ENCODE measurements at places on chromosomes 3 and 15.
A peak's percentile ranks its signal among the peaks of the same experiment; 100 is the strongest.

GRCh38 chr15:53746101-53746500 lies 13.4 kb downstream of the WDR72 start:
- no peak for DNase-seq

GRCh38 chr15:53400986-53401385 lies 358.5 kb downstream of the WDR72 start:
- no peak for DNase-seq

- DNase-seq, result no peak
These were observed 15.6 kb upstream of the RAF1 start for GRCh38 chr3:12679468-12679867.

GRCh38 chr15:71780115-71780976 lies 30.0 kb upstream of the NR2E3 start:
- DNase-seq, result peak; percentile 22

- DNase-seq, result no peak
These were observed 4.6 kb upstream of the VGLL3 start for GRCh38 chr3:86995537-86995936.

- peak; percentile 91 for DNase-seq
These were observed 60.5 kb upstream of the KLF13 start for GRCh38 chr15:31265871-31266711.

DNA sequence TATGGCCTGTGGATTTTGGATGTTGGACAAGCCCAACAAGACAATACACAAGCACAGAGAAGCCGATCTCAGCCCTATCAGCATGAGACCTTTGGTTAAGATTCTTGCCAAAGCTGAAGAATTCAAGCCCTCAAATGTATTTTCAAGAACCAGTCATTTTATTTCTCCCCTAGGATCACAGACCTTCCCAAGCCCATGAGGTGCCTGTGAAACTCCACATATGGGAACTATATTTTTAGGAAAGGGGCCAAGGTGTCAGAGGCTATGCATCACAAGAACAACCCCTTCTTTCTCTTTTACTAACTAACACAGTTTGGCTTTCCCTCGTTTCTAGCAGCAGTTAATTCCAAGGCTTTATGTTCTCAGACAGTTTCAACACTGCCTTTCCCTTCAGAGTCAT lies 364.5 kb downstream of the MAGI1 start:
- DNase-seq, result no peak

GRCh38 chr3:187689984-187690383 lies 12.4 kb downstream of the RTP2 start:
- no peak for DNase-seq

DNA sequence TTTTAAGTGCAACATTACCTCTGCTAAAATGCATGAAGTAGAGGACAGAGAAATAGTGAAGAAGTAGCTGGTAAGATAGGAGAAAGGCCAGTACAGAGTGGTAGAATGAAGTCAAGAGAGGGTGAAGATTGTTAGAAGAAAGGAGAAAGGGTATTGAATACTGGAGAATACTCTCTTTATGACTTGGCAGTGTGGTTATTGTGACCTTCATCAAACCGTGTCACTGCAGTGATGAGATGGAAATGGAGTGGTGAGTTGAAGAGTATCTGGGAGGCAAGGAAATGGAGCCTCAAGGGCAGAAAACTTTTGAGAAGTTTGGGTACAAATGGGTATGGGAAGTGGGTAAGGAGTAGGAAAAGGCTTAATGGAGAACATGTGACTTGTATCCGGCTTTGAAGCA lies 24.7 kb downstream of the MINDY2 start:
- DNase-seq, result no peak

GRCh38 chr15:25766417-25766816 lies 96.7 kb downstream of the ATP10A start:
- DNase-seq, result no peak

GRCh38 chr3:59481776-59482400 lies 432.1 kb upstream of the CFAP20DC start:
- no peak for DNase-seq

GRCh38 chr3:18892047-18892446 lies 256.3 kb upstream of the KCNH8 start:
- no peak for DNase-seq

DNA sequence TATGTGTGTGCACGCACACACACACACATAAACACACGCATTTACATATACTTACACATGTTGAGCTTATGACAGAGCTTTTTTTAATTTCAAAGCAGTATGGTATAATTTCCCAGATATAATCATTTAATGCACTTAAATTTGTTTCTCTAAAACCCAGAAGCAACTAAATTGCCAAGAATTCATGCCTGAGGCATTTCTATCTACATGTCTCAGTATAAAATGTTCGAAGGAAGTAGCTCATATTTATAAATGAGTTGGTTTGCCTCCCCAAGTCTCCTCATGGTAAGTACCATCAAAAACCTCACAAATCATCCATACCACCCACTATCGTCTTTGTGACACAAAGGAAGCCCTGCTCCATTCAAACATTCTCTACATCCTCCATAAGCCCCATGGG lies 130.6 kb downstream of the RPL22L1 start:
- DNase-seq, result no peak

DNA sequence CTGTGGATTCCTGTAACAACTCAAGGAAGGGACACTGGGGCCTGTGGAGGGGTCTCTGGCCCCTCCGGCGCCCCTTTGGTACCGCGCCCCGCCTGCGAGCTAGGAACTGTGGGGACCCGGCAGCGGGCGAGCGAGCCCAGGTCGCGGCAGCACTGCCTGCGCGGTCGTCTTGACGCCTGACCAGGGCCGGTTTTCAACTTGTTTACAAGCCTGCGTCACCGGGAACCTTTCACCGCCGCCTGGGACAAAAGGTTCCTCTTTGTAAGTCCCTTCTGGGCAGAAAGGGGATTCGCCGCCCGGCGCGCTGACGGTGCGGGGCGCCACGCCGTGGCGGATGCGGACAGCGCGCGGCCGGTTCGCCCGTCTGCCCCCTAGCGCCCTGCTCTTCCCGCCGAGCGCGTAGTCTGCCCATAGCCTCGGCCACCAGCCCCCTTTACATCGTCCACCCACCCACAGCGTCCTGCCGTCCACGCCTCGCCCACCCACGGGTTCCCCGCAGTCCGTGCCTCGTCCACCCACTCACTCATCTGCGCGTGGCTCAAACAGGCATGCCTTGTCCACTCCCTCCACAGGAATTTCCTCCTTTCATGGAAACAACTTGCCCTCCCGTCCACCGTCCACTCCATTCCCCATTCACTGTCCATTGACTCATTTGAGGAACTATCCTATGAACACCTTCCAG lies 5.5 kb upstream of the CFAP100 start:
- DNase-seq, result peak; percentile 20

GRCh38 chr15:101048581-101049030 lies 129.4 kb downstream of the LRRK1 start:
- DNase-seq, result no peak

- DNase-seq, result peak; percentile 66
These were observed 72.7 kb downstream of the DZIP3 start for GRCh38 chr3:108662142-108662738.

- DNase-seq, result peak; percentile 25
These were observed 9.8 kb downstream of the SCG5 start for GRCh38 chr15:32651229-32651837.

GRCh38 chr15:41892621-41893421 lies 1.0 kb downstream of the SPTBN5 start:
- no peak for DNase-seq

DNA sequence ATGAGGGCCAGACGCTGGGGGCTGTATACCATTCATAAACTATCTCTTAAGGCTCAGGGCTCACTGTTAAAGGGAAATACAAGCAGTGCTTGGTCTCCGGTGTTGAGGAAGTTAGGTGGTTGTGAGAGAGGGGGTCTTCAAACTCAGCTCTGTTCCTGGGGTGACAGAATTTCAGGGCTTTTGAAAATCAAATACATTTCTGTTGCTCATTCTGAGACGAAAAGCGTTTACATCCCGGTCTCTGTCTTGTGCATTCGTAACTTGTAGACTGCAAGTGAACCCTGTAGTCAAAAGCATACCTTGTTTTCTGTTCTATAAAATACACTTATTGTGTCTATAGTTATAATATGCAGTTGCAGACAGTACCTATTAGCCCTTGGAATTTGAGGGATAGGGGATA lies 1.7 kb downstream of the SLCO3A1 start:
- no peak for DNase-seq

GRCh38 chr3:119783883-119784282 lies 2.0 kb downstream of the NR1I2 start:
- no peak for DNase-seq

- DNase-seq, result no peak
These were observed 274.1 kb downstream of the SHQ1 start for GRCh38 chr3:72574144-72574543.

GRCh38 chr15:31200735-31201151 lies 99.2 kb upstream of the TRPM1 start:
- DNase-seq, result no peak

- DNase-seq, result no peak
These were observed 123.1 kb downstream of the DMXL2 start for GRCh38 chr15:51499379-51499976.

DNA sequence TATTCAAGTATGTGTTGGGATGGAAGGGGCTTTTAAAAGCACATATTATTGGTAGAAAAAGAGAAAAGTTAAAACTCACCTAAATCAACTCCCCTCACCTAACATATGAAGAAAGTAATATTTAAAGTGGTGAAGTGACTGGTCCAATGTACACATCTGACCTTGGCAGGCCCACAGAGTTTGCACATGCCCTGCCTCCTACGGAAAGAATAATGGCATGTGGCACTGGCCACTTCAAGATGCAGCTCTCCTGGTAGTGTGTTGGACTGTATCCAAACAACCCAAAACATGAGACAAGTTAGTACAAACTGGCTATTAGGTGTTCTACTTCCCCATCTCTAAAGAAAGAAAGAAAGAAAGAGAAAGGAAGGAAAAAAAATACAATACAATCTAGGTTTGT lies 117.1 kb downstream of the MECOM start:
- DNase-seq, result no peak

GRCh38 chr3:140258222-140258724 lies 323.3 kb downstream of the CLSTN2 start:
- DNase-seq, result no peak

DNA sequence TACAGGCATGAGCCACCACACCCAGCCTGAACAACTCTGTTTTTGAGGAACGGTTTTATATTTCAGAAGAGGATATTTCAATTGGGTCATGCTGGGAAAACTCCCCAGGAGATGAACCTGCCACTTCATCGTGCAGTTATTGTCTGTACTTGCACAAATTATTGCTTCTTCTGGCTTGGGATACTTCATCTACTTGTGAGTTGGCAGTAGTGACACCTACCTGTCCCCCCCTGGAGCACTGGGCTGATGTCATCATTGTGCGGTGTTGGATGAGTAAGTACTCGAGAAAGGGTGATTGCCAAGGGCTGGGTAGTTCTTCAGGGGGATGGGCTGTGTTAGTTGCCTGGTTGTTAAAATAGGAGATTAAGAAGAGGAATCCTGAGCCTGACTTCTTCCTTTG lies 85.1 kb upstream of the SAMMSON start:
- no peak for DNase-seq

GRCh38 chr3:69420781-69421520 lies 35.1 kb upstream of the FRMD4B start:
- DNase-seq, result no peak
